ENCODE measurements at places on chromosomes 2 and 18. TPM values are rescaled to one million over a fixed set of nuclear protein-coding genes. Genes with fewer than 3 reads are reported as not detected.

- no peaks in the 10 kb centered on the region for H3K27me3 ChIP-seq
- H3K4me1 ChIP-seq, result peaks cover 34% of the 10 kb centered on the region
- no peaks in the 10 kb centered on the region for H3K36me3 ChIP-seq
- H3K27ac ChIP-seq, result peak overlapping the region; percentile 85
- no peak overlapping the region for H3K4me3 ChIP-seq
- DNase-seq, result peak; percentile 44
Measured at GRCh38 chr2:71505086-71505769, 51.9 kb downstream of the DYSF start.

GRCh38 chr2:189348369-189348768 is 92.9 kb upstream of the WDR75 start:
- H3K27me3 ChIP-seq, result no peaks in the 10 kb centered on the region
- H3K36me3 ChIP-seq, result no peaks in the 10 kb centered on the region
- DNase-seq, result no peak
- H3K4me1 ChIP-seq, result no peaks in the 10 kb centered on the region
- no peak overlapping the region for H3K4me3 ChIP-seq
- no peak overlapping the region for H3K27ac ChIP-seq

DNA sequence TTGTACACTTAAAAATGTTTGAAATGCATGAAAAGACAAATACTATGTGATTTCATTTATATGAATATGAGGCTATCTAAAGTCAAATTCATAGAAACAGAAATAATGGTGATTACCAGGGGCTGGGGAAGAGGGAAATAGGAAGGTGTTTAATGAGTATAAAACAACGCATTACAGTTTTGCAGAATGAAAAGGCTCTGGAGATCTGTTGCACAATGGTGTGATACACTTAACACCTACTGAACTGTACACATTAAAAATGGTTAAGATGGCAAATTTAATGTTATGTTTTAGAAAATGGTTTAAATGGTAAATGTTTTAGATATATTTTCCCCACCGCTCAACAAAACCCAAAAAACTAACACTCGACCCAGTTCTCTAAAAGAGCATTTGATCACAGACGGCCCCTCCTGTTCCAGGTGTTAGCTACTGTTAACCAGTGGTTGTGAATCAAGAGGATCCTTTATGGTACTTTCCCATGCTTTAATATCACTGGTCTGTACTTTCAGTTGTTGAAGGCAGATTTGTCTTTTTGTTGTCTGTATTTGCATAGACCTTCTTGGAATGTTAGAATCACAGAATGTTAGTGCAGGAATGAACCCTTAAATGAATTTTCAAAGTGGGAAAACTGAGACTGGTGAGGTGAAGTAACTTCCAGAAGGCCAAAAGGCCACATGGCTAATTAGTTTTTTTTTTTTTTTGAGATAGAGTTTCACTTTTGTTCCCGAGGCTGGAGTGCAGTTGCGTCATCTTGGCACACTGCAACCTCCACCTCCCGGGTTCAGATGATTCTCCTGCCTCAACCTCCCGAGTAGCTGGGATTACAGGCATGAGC is 10.2 kb downstream of the RAB10 start:
- no peak overlapping the region for H3K27ac ChIP-seq
- peak; percentile 59 for DNase-seq
- H3K4me1 ChIP-seq, result no peaks in the 10 kb centered on the region
- no peaks in the 10 kb centered on the region for H3K36me3 ChIP-seq
- no peaks in the 10 kb centered on the region for H3K27me3 ChIP-seq

DNA sequence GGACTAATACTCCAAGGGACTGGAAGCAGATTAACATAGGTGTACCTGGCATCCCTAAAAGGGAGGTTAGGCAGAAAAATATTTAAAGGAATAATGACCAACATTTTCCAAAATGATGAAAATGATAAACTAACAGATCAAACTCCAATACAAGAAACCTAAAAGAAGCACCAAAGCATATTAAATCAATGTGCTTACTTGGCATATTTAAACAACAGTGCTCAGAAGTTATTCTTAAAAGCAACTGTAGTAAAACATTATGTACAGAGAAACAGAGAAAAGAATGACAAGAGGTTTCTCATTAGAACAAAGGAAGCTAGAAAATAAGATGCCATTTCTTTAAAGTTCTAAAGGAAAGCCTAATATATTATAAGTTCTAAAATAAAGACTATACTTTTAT is 947.3 kb upstream of the TMEFF2 start:
- no peaks in the 10 kb centered on the region for H3K36me3 ChIP-seq
- H3K27me3 ChIP-seq, result no peaks in the 10 kb centered on the region
- H3K27ac ChIP-seq, result no peak overlapping the region

GRCh38 chr18:58026857-58027256 is 17.2 kb upstream of the NEDD4L start:
- H3K27ac ChIP-seq, result no peak overlapping the region
- no peaks in the 10 kb centered on the region for H3K27me3 ChIP-seq
- H3K36me3 ChIP-seq, result no peaks in the 10 kb centered on the region

DNA sequence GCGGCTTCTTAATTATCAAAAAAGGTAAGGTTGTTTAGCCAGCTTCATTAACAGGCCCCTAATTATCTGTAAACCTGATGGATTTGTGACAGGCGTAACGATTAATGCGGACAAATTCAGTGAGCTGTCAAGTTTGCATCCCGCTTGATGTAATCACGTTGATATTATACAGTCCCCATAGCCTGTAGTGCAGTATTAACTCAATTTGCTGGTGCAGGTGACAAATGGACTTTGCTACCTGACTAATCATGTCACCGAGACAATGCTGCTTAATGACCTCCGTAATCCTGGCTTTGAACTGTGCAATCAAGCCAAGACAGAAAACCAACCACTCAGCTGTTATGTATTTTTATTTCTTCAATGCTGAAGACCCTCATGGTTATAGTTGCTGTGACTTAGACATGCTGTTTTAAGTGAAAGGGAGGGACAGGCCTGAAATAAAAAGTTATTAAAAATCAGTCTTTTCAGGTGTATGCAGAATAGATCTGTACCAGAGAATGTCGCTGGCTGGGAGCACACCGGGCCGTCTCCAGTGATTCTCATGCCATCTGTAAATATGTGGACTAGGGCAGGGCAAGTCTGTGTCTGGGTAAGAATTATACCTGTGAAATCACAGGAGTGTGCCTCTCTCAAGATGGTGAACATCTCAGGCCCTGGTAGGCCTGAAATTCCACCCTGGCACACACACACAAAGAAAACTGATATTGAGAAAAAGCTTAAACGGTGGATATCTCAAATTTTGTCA is 4.3 kb downstream of the TSHZ1 start:
- H3K27ac ChIP-seq, result no peak overlapping the region
- H3K27me3 ChIP-seq, result peaks cover 18% of the 10 kb centered on the region
- no peak overlapping the region for H3K4me3 ChIP-seq

Gene IMPACT
- total RNA-seq, result 15.6 TPM

- H3K4me1 ChIP-seq, result no peaks in the 10 kb centered on the region
- H3K27me3 ChIP-seq, result no peaks in the 10 kb centered on the region
- DNase-seq, result no peak
- no peak overlapping the region for H3K4me3 ChIP-seq
Measured at GRCh38 chr18:57475903-57476302, 40.7 kb downstream of the ONECUT2 start.

- H3K27me3 ChIP-seq, result peaks cover 58% of the 10 kb centered on the region
- peaks cover 8% of the 10 kb centered on the region for H3K4me1 ChIP-seq
- no peak for DNase-seq
- no peak overlapping the region for H3K4me3 ChIP-seq
Measured at GRCh38 chr2:218964041-218964771, 4.7 kb downstream of the CDK5R2 start.

- no peak overlapping the region for H3K27ac ChIP-seq
- no peaks in the 10 kb centered on the region for H3K27me3 ChIP-seq
- no peaks in the 10 kb centered on the region for H3K4me1 ChIP-seq
- no peaks in the 10 kb centered on the region for H3K36me3 ChIP-seq
- no peak for DNase-seq
Measured at GRCh38 chr2:148957023-148957422, 81.5 kb upstream of the LYPD6B start.

Gene TOGARAM2
- 0.03 TPM for total RNA-seq

Gene EN1
- total RNA-seq, result not detected

Gene UPP2
- total RNA-seq, result not detected

- H3K4me3 ChIP-seq, result no peak overlapping the region
- no peaks in the 10 kb centered on the region for H3K36me3 ChIP-seq
- no peaks in the 10 kb centered on the region for H3K27me3 ChIP-seq
- no peaks in the 10 kb centered on the region for H3K4me1 ChIP-seq
- H3K27ac ChIP-seq, result no peak overlapping the region
Measured at GRCh38 chr2:16061441-16062217, 121.3 kb downstream of the MYCN start.

Gene REG3A
- total RNA-seq, result 0.30 TPM

Gene OR6B2
- not detected for total RNA-seq

DNA sequence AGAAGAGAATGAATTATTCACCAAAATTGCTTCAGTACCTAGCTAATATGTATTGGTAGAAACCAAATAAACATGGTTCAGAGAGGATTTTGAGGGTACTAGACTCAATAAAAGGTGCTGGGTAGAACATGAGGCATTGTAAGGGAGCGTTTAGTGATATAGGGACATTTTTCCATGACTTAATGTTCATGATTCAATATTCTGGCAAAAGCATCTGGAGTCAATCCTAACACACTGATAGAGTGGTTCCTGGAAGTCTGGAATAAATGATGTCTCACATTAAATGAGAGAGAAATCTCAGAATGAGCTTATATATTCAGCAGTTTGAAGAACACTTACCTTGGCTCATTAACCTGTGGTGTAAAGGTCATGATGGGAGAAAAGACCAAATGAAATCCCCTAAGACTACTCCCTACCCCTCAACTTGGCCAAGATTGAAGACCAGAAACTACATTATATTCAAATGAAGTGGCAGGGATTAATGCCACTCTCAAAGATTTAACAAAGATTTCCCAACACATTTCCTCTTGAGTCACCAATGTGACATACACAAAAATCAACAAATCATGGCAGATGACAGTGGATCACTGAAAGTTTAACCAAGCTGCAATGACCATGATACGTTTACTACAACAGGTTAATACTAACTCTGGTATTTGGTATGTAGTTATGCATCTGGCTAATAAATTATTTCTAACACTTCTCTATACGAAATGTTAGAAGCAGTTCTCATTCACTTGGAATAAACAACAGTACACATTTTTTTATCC is 309.5 kb downstream of the SATB2 start:
- DNase-seq, result no peak
- H3K27me3 ChIP-seq, result no peaks in the 10 kb centered on the region
- no peaks in the 10 kb centered on the region for H3K4me1 ChIP-seq
- no peaks in the 10 kb centered on the region for H3K36me3 ChIP-seq
- no peak overlapping the region for H3K27ac ChIP-seq
- no peak overlapping the region for H3K4me3 ChIP-seq

GRCh38 chr2:71003396-71003795 is 8.7 kb upstream of the TEX261 start:
- H3K4me1 ChIP-seq, result peaks cover 22% of the 10 kb centered on the region
- no peaks in the 10 kb centered on the region for H3K36me3 ChIP-seq
- no peak for DNase-seq
- no peaks in the 10 kb centered on the region for H3K27me3 ChIP-seq
- no peak overlapping the region for H3K27ac ChIP-seq

Gene CCDC148
- total RNA-seq, result 0.78 TPM

DNA sequence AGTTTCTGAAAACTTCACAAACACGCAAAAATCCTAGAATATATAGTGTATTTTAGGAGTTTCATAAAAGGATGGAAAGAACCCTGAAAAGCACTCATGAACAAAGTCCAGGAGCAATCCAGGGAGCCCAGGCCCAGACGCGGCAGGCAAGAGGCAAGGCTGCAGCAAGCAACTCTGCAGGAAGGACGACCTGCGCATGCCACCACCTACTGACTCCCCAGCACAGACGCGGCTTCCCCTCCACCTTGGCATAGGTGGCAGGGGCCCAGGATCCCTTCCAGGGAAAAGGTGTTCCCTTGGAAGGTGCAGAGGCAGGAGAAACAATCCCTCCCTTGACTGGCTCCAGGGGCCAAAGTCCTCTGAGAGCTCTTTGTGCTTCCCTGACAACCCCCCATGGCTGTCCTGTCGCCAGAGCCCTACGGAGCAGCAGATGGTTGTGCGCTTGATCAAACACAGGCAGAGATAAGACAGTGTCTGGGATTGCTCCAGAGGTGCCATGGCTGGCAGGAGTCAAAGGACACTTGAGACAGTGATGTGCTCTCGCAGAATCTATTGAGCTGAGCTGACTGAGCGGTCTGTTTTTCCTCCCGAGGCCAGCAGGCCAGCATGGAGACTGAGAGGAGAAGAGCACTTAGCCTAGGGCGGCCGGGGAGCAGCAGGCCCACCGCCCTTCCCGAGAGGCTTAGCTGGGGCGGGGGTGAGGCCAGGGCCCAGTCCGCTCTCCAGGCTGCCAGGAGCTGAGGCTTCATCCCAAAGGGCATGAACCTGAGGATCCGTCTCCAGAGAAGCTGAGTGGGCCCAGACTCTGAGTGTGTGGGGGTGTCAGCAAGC is 10.8 kb upstream of the AMER3 start:
- no peak for DNase-seq
- H3K4me1 ChIP-seq, result peaks cover 28% of the 10 kb centered on the region
- peak overlapping the region; percentile 52 for H3K27ac ChIP-seq
- H3K36me3 ChIP-seq, result no peaks in the 10 kb centered on the region

GRCh38 chr2:36322108-36322507 is 33.5 kb upstream of the CRIM1 start:
- H3K4me1 ChIP-seq, result no peaks in the 10 kb centered on the region
- H3K27me3 ChIP-seq, result no peaks in the 10 kb centered on the region
- no peak overlapping the region for H3K27ac ChIP-seq
- no peaks in the 10 kb centered on the region for H3K36me3 ChIP-seq
- no peak overlapping the region for H3K4me3 ChIP-seq

- H3K36me3 ChIP-seq, result no peaks in the 10 kb centered on the region
- no peak overlapping the region for H3K27ac ChIP-seq
- no peak overlapping the region for H3K4me3 ChIP-seq
- no peaks in the 10 kb centered on the region for H3K27me3 ChIP-seq
- DNase-seq, result no peak
Measured at GRCh38 chr2:80786584-80786983, 482.0 kb upstream of the LRRTM1 start.

Gene UGT1A5
- not detected for total RNA-seq

Gene CTLA4
- not detected for total RNA-seq
